ENCODE measurements at places on chromosomes 12 and 14. TPM values are rescaled to one million over a fixed set of nuclear protein-coding genes. Genes with fewer than 3 reads are reported as not detected.

DNA sequence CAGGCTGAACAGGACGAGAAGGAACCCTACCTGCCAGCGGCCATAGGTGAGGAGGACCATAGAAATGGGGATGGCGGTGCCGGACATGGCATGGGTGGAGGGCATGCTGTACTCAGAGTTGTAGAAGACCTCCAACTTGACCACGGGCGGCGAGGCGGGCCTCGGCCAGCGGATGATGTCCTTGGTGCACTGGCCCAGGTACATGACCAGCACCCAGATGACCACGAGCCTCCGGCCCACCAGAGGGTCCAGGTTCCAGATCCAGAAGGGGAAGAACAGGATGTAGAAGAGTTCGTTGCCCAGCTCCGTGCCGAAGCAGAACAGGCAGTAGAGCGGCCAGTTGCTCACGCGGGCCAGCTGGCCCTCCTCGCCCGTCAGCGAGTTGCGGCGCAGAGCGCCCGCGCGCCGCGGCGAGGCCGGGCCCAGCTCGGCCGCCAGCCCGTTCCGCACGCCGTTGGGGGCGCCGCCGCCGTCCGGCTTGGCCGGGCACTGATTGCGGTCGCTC lies 582 bp downstream of the SGPP1 start:
- DNase-seq: no peak

The TROAP gene
- 1.7 TPM for total RNA-seq

The KRT1 gene
- total RNA-seq: not detected

The SLCO1B3 gene
- total RNA-seq: not detected

The KRT80 gene
- not detected for total RNA-seq

Measured in naive thymus-derived CD8-positive, alpha-beta T cell (primary cell).